ENCODE measurements at places on chromosomes 12 and 14.

DNA sequence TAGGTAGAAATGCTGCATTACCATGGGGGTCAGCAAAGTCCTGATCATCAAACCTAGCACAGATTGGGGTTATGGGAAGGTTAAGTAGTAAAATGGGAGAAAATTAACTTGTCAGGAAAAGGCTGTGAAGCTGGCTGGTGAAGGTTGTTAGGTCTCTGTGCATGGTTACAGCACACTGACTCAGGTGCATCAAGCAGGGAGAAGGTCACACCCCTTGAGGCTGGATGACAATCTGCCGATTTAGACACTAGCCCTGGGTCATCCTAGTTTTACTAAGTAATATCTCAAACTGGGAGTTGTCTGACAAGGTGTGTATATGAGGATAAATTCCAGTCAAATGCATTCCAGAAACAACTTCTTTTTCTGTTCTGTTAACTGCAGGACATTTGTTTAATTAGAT lies 271.1 kb upstream of the LRIG3 start:
- DNase-seq, result no peak

DNA sequence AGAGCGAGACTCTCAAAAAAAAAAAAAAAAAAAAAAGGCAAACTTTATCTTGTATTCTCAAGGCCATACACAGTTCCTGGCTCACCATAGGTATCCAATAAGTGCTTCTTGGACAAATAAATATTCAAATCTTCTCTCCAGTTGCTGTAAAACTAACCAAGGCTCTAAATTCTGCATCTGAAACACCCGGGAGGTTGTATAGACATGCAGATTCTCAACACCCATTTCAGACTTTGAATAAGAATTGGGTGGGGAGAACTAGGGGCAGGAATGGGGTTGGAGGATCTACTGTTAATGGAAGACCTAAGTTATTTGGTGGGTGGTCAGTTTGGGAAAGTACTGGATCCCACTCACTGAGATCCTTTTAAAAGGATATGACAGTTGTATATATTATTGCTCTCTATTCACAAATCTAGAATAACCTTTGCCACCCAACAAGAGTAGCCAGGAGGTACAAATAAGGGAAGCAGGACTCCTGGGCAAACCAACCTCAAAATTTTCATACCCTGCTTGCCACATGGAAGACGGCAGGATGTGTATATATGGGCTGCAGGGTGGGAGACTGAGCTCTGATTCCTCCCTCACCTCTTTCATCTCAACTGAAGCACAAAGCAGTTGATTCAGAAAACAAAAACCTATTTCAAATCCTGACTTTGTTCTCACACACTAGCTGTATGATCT lies 879 bp downstream of the GDF3 start:
- no peak for DNase-seq

DNA sequence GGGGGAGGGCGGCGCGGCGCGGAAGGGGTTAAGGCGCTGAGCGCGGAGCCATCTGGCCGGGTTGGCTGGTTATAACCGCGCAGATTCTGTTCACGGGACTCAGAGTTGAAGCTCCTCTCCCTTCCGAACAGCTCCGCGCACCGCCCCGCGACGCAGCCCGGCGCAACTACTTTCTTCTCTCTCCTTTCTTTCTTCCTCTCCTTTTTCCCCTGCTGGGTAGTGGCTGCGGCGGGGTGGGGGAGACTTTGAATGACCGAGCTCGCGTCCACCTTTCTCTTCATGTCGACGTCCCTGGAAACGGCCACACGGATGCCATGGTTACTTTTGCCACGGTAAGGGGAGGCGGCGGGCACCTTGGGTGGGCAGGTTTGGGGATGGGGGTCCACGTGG lies at the start of gene NTF3:
Gene NTF3, plus strand, starts transcription at position 98 of the 390 bp plus-strand sequence. Its CDS starts 217 bp downstream, at position 315.
- no peak for DNase-seq

- DNase-seq, result peak; percentile 47
Observed at GRCh38 chr12:68376901-68377300, 44.7 kb upstream of the MDM1 start.

DNA sequence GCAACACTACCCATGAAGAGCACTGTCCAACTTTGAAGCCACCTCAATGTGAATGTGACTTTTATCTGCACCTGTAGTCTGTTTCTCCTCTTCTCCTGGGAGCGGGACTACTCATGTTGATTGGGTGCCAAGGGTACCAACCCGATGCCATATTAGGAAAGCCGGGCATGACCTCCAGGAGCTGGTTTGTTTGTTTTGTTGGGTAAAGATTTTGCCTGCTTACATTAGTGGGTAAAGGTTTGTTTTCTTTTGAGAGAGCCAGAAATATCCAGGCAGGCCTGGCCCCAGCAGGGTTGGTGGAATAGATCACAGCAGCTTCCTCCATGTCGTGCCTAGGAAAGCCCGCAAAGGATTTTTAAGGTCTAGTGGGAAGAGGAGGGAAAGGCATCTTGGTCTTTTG lies 19.7 kb upstream of the ITPK1 start:
- DNase-seq, result no peak

- DNase-seq, result no peak
Observed at GRCh38 chr12:113512568-113512967, 40.9 kb upstream of the LHX5 start.

GRCh38 chr12:6228535-6229223 lies 28.5 kb downstream of the CD9 start:
- no peak for DNase-seq

- no peak for DNase-seq
Observed at GRCh38 chr12:12425001-12425400, 68.1 kb downstream of the BORCS5 start.

DNA sequence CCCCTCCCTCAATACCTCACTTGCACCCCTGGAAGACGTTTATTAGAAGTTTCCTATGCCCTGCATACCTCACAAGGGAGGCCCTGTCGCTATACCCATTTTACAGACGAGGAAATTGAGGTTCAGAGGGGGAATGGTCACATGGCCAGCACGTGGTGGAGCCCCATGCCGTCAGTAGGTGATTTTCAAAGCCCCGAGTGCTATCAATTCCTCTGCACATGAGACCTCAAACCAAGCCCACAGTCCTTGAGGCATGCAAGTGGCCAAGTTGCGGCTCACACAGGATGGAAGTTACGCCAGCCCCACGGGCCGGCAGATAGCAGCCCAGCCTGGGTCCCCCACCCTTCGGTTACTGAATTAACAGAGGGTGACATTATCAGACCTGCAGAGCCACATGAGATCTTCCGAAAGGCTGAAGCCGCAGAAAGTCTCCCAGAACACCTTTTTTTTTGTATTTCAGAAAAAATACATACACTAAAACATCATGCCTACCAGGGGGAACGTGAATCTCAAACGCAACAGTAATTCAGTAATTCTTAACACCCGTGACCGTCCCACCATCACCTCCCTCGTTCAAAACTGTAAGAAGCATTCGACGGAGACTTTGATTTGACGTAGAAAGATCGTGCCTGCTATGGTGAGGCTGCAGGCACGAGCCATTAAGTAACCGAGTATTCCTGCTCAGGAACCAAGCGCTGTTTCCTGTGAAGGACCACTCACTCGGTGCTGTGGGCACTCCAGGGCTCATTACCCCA lies 129.0 kb downstream of the RFLNA start:
- no peak for DNase-seq

- DNase-seq, result no peak
Observed at GRCh38 chr12:92170050-92170449, 24.4 kb upstream of the BTG1 start.

DNA sequence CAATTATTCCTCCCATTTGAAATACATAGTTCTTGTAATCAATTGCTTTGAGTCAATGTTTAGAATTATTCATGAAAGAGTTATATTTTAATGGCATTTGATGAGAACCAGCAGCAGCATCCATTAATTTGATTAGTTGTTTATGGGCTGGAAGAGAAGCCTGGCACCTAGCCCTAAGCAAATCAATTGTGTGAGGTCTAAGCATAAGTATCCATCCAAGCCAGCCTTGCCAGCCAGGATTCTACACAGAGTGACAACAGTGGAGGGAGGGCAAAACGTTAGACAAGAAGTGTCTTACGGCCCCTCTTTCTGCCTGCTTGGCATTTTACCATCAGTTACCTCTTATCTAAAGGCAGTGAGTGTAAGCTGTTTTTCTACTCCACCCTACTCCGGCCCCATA lies 478.5 kb downstream of the NELL2 start:
- no peak for DNase-seq

GRCh38 chr12:56903374-56903773 lies 30.8 kb downstream of the SDR9C7 start:
- DNase-seq, result no peak

- no peak for DNase-seq
Observed at GRCh38 chr14:87805315-87805723, 187.7 kb downstream of the GALC start.

DNA sequence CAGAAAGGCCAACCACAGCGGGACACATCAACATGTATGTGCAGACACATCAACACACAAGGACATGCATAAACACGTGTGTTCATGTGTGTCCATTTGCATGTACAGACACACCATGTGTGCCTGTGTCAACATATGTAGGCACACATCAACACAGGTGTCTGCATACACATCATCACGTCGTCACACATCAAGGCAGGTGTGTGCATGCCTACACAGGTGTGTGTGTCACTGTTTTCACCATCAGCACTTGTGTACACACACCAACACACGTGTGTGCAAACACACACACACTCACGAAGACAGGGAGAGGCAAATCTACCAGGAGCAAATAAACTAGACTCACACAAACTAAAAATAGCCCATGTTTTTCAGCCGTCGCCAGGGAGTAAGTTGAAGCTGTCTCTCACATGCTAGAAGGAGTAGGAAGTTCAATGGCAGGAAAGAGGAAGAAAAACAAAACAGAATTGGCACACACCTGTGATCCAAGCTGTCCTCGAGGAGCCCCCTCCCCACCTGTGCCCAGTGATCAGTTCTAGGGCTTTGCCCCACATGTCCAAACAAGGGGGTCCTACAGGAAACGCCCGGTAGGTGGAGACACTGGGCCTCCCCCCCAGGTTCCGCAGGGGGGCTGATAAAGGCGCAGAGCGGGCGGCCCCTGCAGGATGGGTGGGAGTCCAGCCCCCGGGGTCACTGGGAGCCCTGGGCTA lies 7.4 kb downstream of the SCARB1 start:
- no peak for DNase-seq

DNA sequence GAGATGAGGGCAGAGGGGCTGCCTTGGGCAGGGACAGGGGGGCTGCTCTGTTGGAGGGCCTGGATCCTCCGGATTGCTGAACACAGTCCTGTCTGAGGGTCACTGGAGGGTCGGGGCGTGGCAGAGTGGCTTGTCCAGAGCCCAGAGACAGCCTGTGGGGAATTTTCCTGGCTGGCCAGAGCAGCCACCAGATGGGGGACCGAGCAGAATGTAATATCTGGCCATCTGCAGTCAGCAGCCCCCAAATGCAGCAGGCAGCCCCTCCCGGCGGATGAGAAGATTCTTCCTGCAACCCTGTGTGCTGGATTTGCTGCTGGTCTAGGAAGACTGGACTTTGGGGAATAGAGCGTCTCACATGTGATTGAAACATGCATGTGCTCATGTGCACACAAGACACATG lies 23.3 kb upstream of the NOS1 start:
- DNase-seq, result no peak

DNA sequence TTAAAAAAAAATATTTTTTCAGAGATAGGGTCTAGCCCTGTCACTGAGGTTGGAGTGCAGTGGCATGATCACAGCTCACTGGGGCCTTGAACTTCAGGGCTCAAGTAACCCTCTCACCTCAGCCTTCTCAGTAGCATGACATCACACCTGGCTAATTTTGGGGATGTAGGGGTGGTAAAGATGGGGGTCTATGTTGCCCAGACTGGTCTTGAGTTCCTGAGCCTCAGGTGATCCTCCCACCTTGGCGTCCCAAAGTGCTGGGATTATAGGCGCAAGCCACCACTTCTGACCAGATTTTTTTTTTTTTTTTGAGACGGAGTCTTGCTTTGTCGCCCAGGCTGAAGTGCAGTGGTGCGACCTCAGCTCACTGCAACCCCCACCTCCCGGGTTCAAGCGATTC lies 80.9 kb downstream of the HECTD1 start:
- no peak for DNase-seq

DNA sequence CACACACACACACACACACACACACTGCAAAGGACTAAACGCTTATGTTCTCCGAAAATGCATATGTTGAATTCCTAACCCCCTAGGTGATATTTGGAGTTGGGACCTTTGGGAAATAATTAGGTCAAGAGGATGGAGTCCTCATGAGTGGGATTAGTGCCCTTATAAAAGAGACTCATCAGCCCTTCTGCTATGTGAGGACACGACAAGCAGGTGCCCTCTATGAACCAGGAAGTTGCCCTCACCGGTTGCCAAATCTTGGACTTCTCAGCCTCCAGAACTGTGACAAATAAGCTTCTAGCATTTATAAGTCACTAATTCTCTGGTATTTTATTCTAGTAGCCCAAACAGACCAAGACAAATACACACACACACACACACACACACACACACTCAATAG lies 20.7 kb upstream of the TCP11L2 start:
- no peak for DNase-seq

DNA sequence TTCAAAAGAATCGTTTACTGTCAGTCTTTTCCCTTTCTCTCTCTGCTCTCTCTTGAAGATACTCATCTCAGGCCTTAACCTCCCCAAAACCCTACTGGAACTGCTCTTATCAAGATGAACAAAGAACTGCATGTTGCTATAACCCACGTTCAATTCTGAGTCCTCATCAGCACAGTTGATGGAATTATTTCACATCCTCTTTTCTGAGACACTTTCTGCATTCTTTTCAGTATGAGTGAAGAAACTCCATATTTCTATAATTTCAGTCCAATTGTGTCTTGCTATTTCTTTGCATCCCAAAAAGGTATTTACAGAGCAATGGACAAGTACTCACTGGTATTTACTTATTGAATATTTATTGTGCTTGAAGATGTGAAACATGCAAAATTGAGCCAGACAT lies 160.1 kb upstream of the CPNE8 start:
- DNase-seq, result no peak

- no peak for DNase-seq
Observed at GRCh38 chr12:64670919-64671639, 60.8 kb downstream of the RASSF3 start.

- no peak for DNase-seq
Observed at GRCh38 chr12:5692850-5693249, 252.2 kb downstream of the ANO2 start.

DNA sequence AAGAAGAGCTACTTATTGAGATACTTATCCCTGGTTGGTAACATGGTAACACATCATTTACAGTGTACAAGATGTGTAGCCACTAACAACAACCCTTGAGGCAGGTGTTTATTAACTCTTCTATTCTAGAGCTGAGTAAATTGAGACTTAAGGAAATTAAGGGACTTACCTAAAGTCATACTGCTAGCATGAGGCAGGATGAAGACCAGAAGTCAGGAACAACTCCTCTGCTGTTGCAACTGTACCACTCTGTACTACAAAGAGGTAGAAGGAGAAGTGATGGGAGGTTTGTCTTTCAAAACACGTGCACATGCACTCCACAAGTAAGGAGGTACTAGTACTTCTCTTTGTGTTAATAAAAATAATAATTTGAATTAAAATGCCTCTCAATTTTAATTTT lies 79.9 kb downstream of the LLPH start:
- no peak for DNase-seq

DNA sequence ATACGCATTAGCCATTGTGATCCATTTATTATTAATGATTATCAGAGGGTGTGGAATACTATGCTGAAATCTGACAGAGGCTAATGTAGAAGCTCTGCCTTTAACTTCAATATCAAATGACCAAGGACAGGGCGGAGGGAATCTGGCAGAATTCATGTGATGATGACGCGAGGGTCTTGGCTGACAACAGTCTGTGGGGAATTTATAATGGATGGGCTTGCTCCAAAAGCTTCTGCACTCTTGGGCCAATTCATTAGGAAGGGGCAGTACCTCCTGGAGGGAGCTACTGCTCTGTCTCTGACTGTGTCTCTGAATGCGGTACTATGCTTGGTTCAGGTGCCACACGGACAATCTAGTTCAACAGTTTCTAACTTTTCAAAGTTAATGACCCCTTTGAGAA lies 46.2 kb downstream of the GALNT8 start:
- DNase-seq, result no peak
